ENCODE measurements at places on chromosomes 2 and 18. TPM values are rescaled to one million over a fixed set of nuclear protein-coding genes. Genes with fewer than 3 reads are reported as not detected.

CNGA3 gene
- 0.48 TPM for total RNA-seq

ERICH2 gene
- total RNA-seq: not detected

PPM1G gene
- total RNA-seq: 51.9 TPM

FBXO48 gene
- 0.61 TPM for total RNA-seq

MLPH gene
- 10.5 TPM for total RNA-seq

KCNJ13 gene
- not detected for total RNA-seq

FBXO41 gene
- total RNA-seq: 1.1 TPM

CGREF1 gene
- total RNA-seq: 3.2 TPM

TDRD15 gene
- total RNA-seq: not detected

NETO1 gene
- 0.76 TPM for total RNA-seq

GAREM1 gene
- total RNA-seq: 10.8 TPM

ALPP gene
- not detected for total RNA-seq

IL1B gene
- 7.0 TPM for total RNA-seq

BCL2 gene
- 3.1 TPM for total RNA-seq

HOXD13 gene
- total RNA-seq: not detected
